ENCODE measurements at places on chromosomes 2 and 18.

GRCh38 chr2:215758691-215759090 is 254.7 kb downstream of the MREG start:
- no peak for DNase-seq

DNA sequence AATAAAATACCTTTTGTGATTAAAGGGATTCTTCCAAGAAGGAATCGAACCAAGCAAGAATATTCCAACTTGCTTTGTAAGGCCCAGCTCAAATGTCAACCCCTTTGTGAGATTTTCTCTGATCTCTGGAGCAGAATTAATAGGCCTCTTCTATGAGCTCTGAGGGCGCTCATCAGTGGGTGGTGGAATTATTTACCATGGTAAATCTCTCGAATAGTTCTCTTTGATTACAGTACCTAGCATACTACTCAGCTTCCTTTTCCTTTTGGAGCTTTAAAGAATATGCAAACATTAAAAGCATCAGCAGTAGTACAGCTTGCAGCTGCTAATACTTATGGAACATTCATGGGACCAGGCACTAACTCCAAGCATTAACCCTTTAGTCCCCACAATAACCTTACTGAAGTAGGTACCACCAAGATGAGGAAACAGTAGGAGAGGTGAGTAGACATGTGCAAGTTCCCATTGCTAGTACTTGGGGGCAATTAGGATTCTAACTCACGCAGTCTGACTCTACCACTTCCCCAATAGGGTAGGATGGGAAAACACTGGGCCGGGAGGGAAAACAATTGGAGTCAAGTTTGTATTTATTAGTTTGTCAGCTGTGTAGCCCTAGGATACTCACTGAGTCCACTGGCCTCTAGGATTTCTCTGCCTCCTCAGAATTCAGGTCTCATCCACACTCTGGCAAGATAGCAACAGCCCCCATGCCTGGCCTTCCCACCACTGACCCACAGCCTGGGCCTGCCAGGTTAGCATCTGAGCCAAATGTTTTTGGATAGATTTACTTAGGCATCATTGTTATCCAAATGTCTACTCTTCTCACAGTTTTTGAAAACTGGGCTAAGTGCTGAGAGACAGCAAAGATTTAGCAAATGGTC is 21.7 kb downstream of the ADD2 start:
- no peak for DNase-seq

DNA sequence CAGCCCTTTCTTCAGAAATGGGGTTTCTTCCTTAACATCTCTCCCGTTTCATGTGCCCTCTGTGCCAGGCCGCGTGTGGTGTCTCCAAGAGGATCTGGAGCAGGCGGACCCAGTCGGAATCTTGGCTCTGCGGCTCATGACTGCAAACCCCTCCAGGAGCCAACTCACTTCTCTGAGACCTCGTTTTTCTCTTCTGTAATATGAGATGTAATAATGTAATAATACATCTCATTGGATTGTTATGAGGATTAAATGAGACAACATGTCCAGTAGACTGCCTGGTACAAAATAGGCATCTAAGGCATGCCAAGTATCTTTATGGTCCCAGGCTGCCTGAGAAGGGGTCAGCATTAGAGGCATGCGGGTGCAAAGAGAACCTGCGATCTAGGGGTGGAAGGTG is 221.3 kb upstream of the REV1 start:
- DNase-seq: no peak

- no peak for DNase-seq
These were observed 12.3 kb upstream of the CHST10 start for GRCh38 chr2:100429726-100430125.

DNA sequence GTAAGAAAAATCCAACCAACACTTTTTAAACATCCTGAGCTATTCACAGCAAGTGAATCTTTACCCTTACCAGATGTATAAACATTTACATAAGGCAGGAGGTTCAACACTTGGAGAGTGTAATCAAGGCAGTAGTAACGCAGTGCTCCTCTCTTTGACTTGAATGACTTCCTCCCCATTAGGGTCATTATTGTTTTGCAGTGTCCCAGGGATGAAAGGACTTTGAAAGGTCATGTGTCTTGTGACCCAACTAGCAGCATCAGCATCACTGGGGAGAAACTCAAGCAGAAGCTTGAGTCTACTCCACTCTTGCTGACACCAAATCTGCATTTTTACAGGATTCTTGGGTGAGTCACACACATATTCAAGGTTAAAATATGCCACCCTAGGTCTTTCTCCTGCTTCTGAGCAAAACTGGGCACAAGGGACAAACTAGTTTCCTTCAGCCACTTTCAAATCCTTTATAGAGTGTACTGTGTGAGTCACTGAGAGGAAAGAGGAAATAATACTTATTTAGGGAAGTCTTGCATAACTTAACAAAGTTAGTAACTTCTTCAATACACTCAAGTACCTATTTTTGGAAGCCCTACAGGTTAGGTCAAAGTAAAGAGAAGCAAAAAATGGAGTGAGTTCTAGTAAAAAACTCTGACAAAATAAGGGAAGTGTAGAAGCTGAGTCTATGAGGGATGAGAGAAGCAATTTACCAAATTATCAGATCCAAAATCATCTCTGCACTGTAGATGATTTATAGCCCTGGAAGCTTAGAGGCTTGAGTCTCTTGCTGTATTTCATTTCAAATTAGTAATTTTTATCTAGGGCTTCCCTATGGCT is 51.0 kb upstream of the EML4 start:
- DNase-seq: no peak

GRCh38 chr18:66210875-66211274 is 393.0 kb downstream of the CDH19 start:
- DNase-seq: no peak

- no peak for DNase-seq
These were observed 133.6 kb downstream of the NFATC1 start for GRCh38 chr18:79529296-79529695.
